ENCODE measurements at places on chromosomes 7 and 10. TPM values are rescaled to one million over a fixed set of nuclear protein-coding genes. Genes with fewer than 3 reads are reported as not detected.

PANK1 gene
- 3.8 TPM for total RNA-seq

RBP3 gene
- not detected for total RNA-seq

PPP1R17 gene
- total RNA-seq, result not detected

TCAF2 gene
- 28.7 TPM for total RNA-seq

TMEM176B gene
- not detected for total RNA-seq

SLC18A3 gene
- not detected for total RNA-seq

FGL2 gene
- 4.4 TPM for total RNA-seq

IKZF1 gene
- total RNA-seq, result 537 TPM

IDI2 gene
- total RNA-seq, result not detected

FBXO24 gene
- total RNA-seq, result 0.85 TPM

CUZD1 gene
- total RNA-seq, result 3.0 TPM

ZNF107 gene
- 17.5 TPM for total RNA-seq

TNS3 gene
- total RNA-seq, result 0.63 TPM

TMEM140 gene
- total RNA-seq, result 24.5 TPM

TAS2R41 gene
- not detected for total RNA-seq

KLF14 gene
- not detected for total RNA-seq

TRRAP gene
- total RNA-seq, result 71.2 TPM

CCDC3 gene
- total RNA-seq, result 0.15 TPM

ZPBP gene
- total RNA-seq, result not detected

PDE6C gene
- total RNA-seq, result not detected

HABP2 gene
- total RNA-seq, result not detected

TACC2 gene
- total RNA-seq, result not detected

SEC61G gene
- 155 TPM for total RNA-seq

ETV1 gene
- total RNA-seq, result not detected

OR13A1 gene
- total RNA-seq, result not detected

MARCHF5 gene
- 33.3 TPM for total RNA-seq

PCLO gene
- not detected for total RNA-seq

CHN2 gene
- total RNA-seq, result 0.74 TPM

SYCE1 gene
- 0.25 TPM for total RNA-seq

STK31 gene
- total RNA-seq, result 0.10 TPM

ATOH7 gene
- total RNA-seq, result not detected

PNLIP gene
- not detected for total RNA-seq

RGR gene
- total RNA-seq, result not detected

TOMM7 gene
- 224 TPM for total RNA-seq

All from T-helper 1 cell treated with Interleukin-12 subunit alpha and Interleukin-12 subunit beta and Interleukin-4 antibody, amounts not matched to agents 30 ng/mL and 1 ng/mL, for 36 hours (primary cell).